ENCODE measurements at places on chromosomes 5 and 9.

- no peak for DNase-seq
Observed at GRCh38 chr5:142222225-142222865, 102.5 kb downstream of the SPRY4 start.

DNA sequence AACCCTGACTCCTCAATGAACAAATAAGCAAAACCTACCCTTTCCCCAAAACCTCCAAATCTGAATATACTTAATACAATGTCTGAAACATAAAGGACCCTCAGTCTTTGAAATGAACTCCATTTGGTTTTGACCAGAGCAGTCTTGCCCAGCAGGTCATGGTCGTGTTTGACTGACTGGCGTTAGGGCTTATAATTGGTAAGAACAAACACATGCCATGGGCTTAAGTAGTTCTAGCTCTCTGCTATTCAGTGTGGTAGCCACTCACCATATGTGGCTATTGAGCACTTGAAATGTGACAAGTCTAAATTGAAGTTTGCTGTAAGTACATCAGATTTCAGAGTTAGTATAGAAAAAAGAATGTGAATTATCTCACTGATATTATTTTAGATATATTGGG is 42.1 kb downstream of the LRRTM2 start:
- no peak for DNase-seq

DNA sequence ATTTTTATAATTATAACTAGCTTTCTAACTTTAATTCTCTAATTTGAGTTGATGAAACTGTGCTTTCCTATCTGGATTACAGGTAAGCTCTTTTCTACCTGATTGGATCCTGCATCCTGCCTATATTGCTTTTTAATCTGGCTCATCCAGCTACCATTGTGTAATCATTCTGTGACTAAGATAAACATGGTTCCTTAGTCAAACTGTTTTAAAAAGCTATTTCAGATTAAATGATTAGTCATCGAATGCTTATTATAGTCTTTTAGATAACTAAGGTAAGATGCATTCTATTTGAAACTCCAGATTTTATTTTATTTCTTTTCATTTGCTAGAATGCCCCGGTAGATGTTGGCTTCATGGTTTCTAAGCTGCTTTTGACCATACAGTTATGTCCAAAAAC is 50.7 kb downstream of the ICE1 start:
- DNase-seq: no peak

DNA sequence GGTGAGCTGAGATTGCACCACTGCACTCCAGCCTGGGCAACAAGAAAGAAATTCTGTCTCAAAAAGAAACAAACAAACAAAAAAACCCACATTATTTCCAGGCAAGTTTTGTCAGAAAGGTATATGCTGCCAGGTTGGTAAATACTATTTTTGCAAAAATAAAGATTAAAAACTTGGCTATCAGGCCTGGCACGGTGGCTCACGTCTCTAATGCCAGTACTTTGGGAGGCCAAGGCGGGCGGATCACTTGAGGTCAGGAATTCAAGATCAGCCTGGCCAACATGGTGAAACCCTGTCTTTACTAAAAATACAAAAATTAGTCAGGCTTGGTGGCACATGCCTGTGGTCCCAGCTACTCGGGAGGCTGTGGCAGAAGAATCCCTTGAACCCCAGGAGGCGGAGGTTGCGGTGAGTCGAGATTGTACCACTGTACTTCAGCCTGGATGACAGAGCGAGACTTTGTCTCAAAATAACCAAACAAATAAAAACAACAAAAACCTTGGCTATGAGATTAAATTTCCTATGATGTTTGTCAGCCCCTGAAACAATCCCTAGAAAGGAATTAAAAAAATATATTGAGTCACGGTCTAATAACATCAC is 22.7 kb downstream of the AGXT2 start:
- no peak for DNase-seq

GRCh38 chr9:76107482-76107881 is 217.0 kb downstream of the PCSK5 start:
- peak; percentile 25 for DNase-seq

DNA sequence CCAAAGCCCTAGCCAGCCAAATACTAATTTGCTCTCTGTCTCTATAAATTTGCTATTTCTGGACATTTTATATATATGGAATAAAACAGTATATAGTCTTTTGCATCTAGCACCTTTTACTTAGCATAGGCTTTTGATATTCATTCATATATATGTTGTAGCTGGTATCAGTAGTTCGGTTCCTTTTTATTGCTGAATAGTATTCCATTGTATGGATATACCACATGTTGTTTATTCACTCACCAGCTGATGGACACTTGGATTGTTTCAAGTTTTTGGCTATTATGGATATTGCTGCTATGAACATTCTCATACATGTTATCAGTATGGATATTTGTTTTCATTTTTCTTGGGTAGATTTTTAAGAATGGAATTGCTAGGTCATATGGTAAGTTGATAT is 23.8 kb upstream of the KIAA1958 start:
- DNase-seq: no peak

DNA sequence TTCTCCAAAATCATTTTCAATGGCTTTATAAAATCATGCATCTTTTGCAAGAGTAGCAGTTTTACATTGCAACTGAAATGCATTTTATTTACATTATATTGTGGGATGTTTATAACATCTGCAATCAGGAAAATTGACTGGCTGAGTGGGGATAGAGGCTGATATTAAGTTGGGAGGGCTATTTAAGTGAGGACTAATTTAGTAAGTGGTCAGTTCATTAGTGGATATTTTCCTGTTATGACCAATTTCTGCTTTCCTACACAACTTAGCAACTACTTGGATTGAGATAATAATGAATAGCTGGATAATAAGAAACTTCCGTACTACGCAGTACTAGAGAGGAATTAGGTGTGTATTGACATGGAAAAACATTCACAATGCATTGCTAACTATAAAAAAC is 92.9 kb upstream of the SSBP2 start:
- no peak for DNase-seq

- DNase-seq: no peak
Observed at GRCh38 chr9:101055516-101055915, 27.0 kb downstream of the PLPPR1 start.

GRCh38 chr9:124441291-124441690 is 9.0 kb upstream of the ADGRD2 start:
- no peak for DNase-seq

DNA sequence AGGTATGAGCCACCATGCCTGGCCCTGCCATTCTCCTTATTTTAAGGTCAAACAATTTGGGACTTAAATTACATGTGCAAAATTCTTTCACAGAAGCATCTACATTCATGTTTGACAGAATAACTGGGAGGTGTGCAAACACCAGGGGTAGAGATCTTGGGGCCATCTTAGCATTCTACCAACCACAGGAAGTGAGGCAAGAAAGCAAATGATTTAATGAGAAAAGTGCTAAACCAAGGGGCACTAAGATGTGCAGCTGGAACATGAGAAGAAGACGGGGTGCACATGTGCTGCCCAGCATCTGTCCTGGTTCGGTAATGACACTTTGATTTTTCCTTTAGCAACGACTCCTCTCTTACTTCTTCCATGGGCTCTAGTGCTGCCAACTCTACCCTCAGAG is 1.2 kb upstream of the F12 start:
- no peak for DNase-seq

- DNase-seq: no peak
Observed at GRCh38 chr5:147037515-147038205, 159.1 kb upstream of the PPP2R2B start.
